ENCODE measurements at places on chromosomes 1 and 21.

GRCh38 chr1:86502721-86503405 is 34.1 kb downstream of the CLCA1 start:
- no peak for DNase-seq

GRCh38 chr1:62448221-62448933 is 11.5 kb downstream of the USP1 start:
- DNase-seq, result no peak

DNA sequence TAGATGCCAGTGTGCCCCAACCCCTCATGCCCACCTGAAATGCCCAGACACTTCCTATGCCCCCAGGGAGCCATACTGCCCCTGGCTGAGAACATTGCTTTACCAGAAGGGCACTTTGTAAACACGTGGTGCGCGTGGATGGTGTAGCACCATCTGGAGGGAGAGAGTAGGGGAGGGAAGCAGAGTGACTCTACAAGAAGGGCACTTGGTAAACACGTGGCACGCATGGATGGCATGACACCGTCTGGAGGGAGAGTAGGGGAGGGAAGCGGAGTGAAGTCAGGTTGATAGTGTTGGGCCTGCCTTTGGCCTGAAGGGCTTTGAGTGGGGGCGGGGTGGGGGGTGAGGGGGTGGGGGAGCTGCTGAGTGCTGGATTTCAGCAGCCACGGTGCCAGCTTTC is 324.0 kb upstream of the VAMP3 start:
- no peak for DNase-seq

DNA sequence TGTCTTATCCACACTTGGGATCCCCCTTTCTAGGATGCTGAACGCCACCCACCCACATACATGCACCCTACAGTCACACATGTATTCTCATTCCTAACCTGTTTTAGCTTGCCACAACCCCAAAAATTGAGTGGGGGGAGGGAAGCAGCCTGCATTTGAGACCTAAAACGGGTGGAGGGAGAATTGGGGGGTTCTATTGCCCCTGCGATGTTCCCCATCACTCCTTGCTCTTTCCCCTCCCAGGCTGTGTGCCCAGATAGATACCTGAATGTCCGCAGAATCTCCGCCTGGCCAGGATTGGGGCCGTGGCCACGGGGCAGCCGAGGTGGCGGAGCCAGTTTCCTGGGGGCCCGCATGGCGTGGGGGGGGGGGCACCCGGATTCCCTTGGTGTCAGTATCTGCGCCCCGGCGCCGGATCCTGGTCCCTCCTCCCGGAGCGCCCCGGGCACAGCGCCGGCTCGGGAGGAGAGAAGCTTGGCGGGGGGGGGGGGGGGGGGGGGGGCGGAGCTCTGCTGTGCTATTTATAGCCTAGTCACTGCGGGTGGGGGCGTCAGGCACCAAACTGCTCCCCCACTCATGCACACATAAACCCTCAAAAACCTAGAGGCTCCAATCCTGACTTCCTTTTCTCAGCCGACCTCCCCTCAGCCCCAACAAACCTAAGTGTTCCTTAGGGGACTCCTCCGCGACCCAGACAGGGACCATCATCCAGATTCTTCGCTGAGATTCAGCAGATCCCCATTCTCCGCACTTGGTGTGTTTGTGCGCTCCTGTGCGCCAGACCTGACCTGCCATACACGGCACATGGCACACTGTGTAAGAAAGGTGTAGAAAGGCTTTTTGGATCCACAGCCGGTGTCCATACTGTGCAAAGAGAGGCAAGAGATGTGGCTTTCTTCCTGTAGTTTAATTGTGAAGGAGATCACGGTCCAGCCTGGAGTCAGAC is 1.9 kb downstream of the ANKRD34A start:
- DNase-seq, result peak; percentile 56

DNA sequence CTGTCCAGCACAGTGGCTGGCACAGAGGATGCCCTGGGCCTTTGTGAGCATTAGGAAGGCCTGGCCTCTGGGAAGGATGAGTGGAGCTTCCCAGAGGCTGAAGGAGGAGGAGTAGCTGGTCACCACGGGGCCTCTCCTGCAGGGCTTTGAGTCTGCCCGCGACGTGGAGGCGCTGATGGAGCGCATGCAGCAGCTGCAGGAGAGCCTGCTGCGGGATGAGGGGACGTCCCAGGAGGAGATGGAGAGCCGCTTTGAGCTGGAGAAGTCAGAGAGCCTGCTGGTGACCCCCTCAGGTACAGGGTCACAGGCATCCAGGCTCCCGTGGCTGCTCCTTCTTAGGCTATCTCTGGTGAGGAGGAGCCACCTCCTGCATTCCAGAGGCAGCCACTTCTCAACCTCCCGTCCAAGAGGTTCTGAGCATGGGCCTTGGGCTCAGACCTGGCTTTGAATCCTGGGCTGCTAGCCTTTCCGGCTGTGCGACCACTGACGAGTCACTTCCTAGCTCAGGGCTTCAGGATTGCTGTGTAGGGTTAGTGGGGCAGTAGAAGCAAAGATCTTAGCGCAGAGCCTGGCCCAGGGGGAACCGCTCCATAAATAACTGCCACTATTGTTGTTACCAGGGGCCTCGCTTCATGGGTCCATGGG is 14.0 kb downstream of the SESN2 start:
- peak; percentile 39 for DNase-seq

DNA sequence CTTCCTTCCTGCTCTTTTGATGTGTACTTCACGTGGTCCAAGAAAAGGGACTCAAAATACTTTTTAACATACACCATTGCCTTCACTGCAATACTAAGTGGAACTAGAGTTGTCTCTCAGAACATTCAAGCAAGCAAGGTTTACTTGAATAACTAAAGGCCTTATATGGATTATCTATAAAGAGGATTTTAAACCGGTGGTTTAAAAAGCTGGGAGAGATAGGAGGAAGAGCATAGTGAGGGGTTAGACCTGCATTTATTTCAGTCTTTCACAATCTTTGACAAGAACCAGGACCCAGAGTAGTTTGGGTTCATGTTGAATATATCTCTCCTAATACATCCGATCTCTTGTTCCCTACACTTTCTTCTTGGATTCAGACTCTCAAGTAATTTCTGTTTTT is 6.9 kb downstream of the S1PR1 start:
- no peak for DNase-seq

DNA sequence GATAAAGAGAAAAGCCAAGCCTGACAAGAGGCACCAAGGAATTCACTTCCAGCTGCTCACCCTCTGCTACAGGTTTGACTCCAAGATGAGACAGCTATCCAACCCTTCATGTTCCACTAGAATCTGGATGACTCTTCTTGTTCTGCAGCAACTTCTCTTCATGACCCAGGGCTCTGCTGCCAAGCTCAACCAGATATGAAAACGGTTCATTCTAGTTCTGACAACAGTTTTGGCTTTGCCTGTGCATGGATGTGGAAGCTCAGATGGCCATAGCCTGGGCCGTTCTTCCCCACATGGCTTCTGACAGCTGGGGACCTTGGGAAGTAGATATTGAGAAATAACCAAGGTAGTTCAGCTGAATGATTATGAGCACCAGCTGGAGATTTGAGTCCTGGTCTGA is 13.7 kb downstream of the PI4KB start:
- DNase-seq, result no peak

DNA sequence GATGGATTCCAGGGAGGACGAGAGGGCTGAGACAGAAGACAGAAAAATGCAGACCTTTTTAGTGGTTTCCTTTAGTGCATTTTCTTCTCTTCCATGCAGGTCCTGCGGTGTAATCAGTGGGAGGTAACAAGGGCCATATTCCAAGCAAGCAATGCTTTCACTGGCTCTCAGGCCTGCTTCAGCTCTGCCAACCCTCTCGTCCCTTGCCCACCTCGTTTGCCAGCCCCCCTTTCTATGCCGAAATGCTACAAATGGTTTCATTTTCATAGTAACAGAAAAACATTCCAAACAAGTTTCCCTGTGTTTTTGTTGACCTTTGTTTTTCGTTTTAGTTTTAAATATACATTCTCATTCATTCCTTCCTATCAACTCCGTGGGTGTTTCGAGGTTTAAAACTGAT is 443.1 kb downstream of the TTLL7 start:
- no peak for DNase-seq

DNA sequence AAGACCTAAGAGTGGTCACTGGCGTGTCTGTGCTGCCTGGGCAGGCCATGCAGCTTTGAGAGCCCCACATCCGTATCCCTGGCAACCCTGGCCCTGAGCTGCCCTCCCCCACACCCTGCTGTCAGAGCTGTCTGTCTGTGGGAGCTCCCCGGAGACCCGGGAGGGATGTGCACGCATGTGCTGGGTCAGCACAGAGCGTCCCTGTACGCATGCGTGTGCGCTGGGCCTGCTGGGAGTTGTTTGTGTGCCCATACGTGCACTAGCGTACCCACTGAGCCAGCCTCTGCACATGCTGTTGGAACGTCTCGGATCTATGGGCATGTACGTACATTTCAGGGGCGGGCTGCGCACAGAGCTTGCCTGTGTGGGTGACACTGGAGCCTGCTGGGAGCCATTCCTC is 89.3 kb downstream of the EPHB2 start:
- no peak for DNase-seq

GRCh38 chr1:157691285-157691920 is 9.2 kb downstream of the FCRL3 start:
- peak; percentile 36 for DNase-seq

DNA sequence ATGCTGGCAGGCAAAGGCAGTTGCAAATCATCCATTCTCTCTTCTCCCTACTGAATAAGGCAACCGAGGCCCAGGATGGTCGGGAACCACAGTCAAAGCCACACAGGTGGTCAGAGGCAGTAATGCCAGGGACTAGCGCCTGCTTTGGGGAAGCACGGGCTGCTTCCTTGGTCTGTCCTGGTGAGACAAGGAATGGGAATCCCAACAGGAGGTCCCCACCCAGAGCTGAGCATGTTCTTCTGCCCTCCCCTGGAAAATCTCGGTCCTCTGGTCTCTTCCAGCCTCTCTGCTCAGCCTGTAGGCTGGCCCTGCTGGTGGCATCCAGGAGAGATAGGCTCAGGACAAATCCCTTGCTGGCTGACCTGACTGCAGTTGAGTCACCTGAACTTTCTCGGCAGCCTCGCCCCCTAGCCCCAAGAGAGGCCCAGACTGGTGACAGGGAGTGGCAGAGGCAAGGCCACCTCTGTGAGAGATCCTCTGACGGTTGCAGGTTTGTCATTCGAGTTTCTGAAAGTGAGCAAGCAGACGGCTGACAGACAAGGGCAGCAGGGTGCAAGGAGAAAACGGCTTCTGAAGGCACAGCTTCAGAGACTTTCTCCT is 5.8 kb downstream of the OLIG1 start:
- no peak for DNase-seq

- no peak for DNase-seq
Observed at GRCh38 chr1:118970451-118970850, 17.7 kb downstream of the TBX15 start.

GRCh38 chr1:160097151-160097910 is 1.1 kb downstream of the IGSF8 start:
- no peak for DNase-seq

DNA sequence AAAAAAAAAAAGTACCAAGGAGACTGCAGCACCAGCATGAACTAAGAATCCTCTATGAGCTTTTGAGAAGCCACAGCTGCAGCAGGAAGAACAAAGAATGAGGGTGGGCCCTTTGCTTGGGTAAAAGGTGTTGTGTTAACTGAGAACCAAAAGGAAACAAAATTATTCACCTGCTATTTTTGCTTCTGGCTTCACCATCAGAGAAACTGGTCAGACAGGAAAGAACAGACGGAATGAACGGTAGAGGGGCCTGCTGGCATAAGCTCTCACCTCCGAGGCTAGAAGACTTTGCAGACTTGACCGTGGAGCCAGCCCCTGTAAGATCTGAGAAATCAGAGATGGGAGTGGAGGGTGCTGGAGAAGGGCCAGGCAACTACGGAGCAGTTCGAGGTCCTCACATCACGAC is 27.6 kb downstream of the IL10RB start:
- DNase-seq, result no peak

GRCh38 chr1:41286486-41286885 is 44.4 kb upstream of the SCMH1 start:
- no peak for DNase-seq
